ENCODE measurements at places on chromosomes 6 and 20.

DNA sequence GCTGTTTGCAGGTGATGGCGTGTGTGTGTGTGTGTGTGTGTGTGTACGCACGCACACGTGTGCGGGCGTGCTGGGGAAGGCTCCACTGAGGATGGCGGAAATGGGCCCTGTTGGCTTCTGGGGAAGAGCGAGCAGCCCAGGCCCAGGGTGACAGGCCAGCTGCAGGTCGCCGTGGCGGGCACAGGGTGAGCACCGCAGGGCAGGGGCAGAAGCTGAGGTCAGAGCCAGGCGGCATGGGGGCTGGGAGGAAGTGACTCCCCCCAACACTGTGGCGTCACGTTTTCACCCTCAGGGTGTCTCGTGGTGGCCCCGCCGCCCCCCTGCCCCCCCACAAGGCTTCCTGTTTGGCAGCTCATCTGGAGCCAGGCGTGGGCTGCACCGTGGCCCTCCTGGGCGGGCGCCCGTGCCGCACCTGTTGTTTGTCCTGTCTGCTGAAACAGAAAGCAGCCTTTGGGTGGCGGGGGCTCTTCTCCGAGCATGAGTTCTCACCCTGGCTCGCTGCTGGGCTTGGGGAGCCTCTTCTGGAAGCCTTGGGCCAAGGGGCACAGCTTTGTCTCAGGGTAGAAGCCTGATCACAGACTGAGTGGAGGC, 7.1 kb downstream of the RBM38 start:
- DNase-seq, result no peak

DNA sequence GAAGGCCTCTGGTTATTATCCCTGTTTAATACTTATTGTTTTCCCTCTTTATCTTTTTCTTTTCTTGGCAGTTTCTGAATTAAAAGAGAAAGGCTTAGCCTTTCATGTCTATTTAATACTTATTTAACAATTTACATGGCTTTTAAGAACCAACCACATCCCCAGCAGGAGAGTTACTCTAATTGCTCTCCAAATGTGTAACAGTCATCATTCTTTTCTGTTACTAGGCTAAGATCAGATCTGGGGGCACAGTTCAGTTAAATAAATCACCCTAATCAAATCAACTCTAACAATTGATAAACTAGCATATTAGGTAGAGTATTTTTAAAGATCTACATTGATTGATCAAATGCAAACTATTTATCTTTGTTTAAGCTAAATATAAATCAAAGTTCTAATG, 54.1 kb upstream of the NT5E start:
- no peak for DNase-seq

DNA sequence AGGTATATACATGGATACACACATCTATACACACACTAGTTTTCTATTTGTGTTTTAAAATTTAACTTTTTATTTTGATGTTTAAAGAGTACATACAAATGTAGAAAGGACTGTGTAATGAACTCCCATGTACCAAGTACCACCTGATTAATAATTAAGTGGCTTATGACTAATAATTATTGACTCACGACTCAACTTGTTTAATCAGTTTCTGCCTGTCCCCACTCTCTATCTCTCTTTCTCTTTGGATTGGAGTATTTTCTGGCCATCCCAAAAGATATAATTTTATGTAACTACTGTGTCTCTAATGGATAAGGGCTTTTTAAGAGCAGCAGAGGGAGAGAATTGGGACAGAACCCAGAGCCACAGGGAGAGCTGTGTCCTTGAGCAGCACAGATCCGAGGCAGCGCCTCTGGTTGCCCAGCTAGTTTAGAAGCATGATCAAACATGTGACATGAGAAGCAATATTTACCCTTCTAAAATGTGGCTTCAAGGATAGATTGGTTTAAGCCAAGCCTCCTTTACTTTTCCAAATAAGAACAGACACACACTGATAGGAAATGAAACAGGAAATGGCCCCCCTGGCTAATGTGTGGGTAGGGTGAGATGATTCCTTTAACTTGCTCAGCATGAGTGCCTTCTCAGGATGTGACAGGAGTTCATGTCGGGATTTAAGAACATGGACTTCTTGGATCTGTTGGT, 81.0 kb downstream of the ERMARD start:
- DNase-seq, result no peak

- peak; percentile 49 for DNase-seq
Observed at GRCh38 chr20:6994452-6994851, 227.0 kb downstream of the BMP2 start.

DNA sequence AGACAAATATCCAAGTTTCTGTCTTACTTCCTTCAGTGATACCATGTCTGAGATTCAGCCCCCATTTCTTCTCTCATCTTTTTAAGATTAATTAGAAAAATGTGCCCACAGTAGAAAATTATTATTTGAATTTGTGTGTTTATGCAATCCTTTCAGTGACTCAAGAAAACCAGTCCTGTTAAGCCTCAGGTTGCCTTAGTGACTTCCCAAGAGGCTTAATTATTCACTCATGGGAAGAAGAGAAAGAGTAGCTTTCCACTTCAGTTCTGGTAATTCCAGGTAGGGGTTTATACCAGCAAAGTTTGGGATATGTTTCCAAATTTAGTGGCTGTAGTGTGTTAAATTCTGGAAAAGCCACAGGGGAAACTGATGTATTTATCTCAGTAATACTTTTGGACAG, 149.1 kb downstream of the RIMS1 start:
- DNase-seq, result peak; percentile 13

GRCh38 chr6:169810066-169810989, 58.9 kb downstream of the ERMARD start:
- DNase-seq, result no peak

GRCh38 chr20:43514648-43514999, 7.1 kb downstream of the L3MBTL1 start:
- DNase-seq, result no peak

DNA sequence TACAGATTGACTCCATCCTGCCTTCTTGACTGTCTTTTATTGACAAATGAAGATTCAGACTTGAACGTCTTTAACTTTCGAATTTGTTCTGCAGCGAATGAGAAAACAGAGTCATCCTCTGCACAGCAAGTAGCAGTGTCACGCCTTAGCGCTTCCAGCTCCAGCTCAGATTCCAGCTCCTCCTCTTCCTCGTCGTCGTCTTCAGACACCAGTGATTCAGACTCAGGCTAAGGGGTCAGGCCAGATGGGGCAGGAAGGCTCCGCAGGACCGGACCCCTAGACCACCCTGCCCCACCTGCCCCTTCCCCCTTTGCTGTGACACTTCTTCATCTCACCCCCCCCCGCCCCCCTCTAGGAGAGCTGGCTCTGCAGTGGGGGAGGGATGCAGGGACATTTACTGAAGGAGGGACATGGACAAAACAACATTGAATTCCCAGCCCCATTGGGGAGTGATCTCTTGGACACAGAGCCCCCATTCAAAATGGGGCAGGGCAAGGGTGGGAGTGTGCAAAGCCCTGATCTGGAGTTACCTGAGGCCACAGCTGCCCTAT, 12.2 kb downstream of the BRD2 start:
- DNase-seq, result no peak

DNA sequence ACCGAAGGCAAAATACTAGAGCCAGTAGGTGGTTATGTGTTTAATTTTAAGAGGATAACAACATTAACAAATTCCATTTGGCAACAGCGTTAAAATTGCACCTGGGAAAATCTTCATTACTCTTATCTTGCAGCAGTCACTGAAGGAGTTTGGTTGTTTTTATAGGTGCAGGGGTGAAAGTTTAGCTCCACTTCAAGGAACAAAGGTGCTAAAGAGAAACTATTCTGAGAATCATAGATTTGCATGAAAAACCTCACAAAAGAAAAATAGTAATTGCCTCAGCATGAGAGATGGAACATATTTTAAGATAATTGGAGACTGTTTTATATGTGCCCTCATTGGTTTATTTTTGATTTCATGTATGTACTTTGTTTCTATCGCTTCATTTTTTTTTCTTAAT, 444.4 kb downstream of the UTRN start:
- DNase-seq, result no peak

- DNase-seq, result no peak
Observed at GRCh38 chr6:89729818-89730217, 89.8 kb downstream of the MDN1 start.

- no peak for DNase-seq
Observed at GRCh38 chr20:32796383-32796948, 23.3 kb upstream of the MAPRE1 start.

DNA sequence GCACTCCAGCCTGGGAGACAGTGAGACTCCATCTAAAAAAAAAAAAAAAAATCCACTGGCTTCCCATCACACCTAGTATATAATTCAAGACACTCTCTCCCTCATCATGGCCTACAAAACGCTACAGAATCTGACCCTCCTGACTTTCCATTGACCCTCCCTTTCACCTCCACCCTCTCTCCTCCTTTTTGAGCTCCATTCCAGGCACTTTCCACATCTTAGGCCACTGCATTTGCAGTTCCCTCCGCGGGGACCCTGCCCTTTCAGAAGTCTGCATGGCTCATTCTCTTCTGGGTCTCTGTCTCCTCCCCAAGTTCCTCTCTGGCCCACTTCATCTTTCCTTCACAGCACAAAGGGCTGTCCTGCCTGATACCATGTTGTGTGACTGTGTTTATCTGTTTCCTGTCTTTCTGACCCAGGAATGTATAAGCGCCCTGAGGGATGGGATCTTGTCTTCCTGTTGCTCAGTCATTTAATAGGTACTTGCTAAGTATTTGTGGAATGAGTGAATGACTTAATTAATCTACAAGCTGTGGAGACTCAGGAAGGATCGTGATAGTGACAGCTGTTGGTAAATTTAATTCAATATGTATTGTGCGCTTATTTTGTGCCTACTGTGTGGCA, 35.2 kb downstream of the NCR2 start:
- DNase-seq, result peak; percentile 15

DNA sequence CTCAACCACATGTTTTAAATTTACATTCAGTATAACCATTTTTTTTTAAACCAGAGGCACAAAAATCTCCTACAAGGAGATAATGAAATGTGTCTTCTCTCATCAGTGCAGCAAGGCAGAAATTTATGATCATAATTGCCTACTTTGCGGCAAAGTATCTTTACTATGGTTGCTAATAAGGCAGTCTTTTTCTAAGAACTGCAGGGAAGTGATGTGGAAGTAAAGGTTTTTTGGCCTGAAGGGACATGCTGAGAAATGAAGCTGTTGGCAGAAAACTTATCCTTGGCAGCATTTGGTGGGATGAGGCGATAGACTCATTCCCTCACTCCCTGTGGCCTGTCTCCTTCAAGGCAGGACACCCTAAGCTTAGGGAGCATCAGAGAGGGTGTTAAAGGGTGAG, 48.7 kb downstream of the SCGN start:
- DNase-seq, result no peak

DNA sequence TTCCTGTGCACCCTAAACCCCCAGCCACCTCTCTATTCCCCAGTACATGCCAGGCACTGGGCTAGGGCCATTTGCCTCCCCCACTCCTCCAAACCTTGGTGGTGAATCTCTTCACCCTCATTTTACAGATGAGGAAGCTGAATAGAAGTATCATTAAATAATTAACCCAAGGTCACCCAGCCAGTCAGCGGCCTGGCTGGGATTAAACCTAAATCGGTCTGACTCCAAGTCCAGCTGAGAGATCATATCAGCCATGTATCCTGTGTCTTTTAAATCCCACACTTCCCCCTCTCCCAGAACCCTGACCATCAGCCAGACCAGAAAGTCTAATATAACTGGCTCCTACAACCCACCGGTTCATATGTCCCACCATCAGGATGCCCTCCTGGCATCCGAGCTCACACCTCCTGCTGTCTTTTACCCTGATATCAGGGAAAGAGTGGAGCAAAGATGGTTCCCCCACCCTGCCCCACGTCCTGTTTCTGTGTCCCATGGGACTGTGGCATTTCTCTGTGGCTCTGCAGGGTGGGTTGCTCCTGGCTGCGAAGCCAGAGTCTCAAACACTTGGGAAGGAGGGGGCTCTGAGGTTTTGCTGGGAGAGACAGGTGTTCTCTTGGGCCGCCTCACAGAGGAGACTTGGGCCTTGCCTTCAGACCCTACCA, 145.3 kb downstream of the VEGFA start:
- DNase-seq, result no peak

- DNase-seq, result no peak
Observed at GRCh38 chr6:156698239-156699016, 78.8 kb upstream of the ARID1B start.

- peak; percentile 88 for DNase-seq
Observed at GRCh38 chr6:28606424-28607391, 81.0 kb downstream of the GPX5 start.

DNA sequence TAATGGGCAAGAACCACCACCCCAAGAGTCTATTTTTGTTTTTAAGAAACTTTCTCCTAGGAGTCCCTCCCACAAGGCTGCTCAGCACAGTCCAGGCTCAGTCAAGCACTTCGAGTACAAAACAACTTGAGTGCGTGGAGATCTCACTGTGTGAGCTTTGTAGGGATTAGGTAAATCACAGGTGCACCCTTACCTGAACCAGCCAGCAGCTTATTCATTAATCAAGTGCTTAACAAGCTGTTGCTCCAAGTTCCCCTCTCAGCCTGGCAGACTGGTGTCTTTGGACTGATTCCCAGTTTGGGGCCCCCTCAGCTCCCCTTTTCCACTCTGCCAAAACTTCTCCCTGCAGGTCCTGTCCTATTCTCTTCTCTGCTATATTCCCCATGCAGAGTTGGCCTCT, 133.1 kb downstream of the LY86 start:
- no peak for DNase-seq

GRCh38 chr20:44969300-44969894, 3.1 kb downstream of the STK4 start:
- no peak for DNase-seq

DNA sequence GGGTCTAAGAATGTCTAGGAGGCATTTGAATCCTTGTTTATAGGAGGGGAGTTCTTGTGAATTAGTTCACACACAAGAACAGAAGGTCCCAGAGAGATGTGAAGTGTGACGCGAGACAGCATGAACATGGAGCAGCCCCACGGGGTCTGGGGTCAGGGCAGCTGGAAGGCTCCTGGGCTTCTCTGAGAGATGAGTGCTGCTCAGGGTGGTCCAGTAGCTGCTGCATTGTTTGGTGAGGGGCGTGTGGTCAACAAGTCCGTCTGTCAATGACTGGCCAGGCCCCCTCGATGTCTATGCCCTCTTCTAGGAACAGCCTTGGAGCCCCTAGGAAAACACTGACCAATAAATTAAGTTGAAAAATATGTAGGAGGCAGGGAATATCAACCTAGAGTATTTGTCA, 40.2 kb upstream of the GABRR1 start:
- DNase-seq, result no peak

DNA sequence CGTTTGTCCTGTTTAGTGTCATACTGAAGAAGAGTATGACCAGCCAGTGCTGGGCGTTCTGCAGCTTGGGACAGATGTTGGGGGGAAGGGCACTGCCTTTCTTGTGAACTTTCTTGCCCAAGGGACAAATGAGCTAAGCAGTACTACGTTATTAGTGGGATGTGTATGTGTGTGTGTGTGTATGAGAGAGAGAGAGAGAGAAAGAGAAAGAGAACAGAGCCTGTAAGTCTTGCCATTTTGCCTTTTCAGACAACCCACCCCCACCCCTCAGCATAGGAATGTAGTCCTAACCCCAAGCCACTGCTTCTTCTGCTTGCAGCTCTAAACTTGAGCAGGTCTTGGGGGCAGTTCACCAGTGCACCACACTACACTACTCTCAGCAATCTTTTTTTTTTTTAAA, 45.5 kb downstream of the E2F3 start:
- DNase-seq, result no peak

All from fibroblast of skin of right quadriceps (primary cell).